ENCODE measurements at places on chromosomes 11 and 22. TPM values are rescaled to one million over a fixed set of nuclear protein-coding genes. Genes with fewer than 3 reads are reported as not detected.

NFAM1 gene
- not detected for total RNA-seq

OR5B17 gene
- total RNA-seq = not detected

MS4A6A gene
- not detected for total RNA-seq

USP2 gene
- 0.26 TPM for total RNA-seq

FXYD6 gene
- total RNA-seq = not detected

OR52I2 gene
- not detected for total RNA-seq

MYEOV gene
- total RNA-seq = 0.26 TPM

YPEL4 gene
- total RNA-seq = 0.26 TPM

TENM4 gene
- total RNA-seq = 3.2 TPM

APOL5 gene
- not detected for total RNA-seq

GAB4 gene
- not detected for total RNA-seq

CENATAC gene
- 22.5 TPM for total RNA-seq

TMEM151A gene
- total RNA-seq = not detected

C11orf65 gene
- total RNA-seq = 1.8 TPM

CYP2D6 gene
- 0.53 TPM for total RNA-seq

ADM gene
- total RNA-seq = 169 TPM

WNT7B gene
- total RNA-seq = 23.9 TPM

CTSF gene
- total RNA-seq = 2.4 TPM

MISFA gene
- 0.79 TPM for total RNA-seq

FREY1 gene
- 1.3 TPM for total RNA-seq

NTM gene
- 0.64 TPM for total RNA-seq

OR8D1 gene
- total RNA-seq = not detected

PIWIL4 gene
- 0.38 TPM for total RNA-seq

CLTCL1 gene
- total RNA-seq = 20.2 TPM

MMP8 gene
- not detected for total RNA-seq

GAL3ST1 gene
- 0.13 TPM for total RNA-seq

CPT1B gene
- 3.4 TPM for total RNA-seq

OR2AG1 gene
- total RNA-seq = not detected

CTSW gene
- not detected for total RNA-seq

OR52E5 gene
- not detected for total RNA-seq

OR6M1 gene
- total RNA-seq = not detected

TSPO gene
- 486 TPM for total RNA-seq

TYMP gene
- 126 TPM for total RNA-seq

MRGPRX3 gene
- 0.13 TPM for total RNA-seq

PLAAT2 gene
- 1.3 TPM for total RNA-seq

PATE2 gene
- total RNA-seq = not detected

BRMS1 gene
- total RNA-seq = 67.6 TPM

MAJIN gene
- not detected for total RNA-seq

SULT4A1 gene
- total RNA-seq = under 0.01 TPM

TMEM121B gene
- not detected for total RNA-seq

RAB6A gene
- 297 TPM for total RNA-seq

NEFH gene
- 0.13 TPM for total RNA-seq

TP53AIP1 gene
- 4.6 TPM for total RNA-seq

TSGA10IP gene
- total RNA-seq = not detected

SMIM35 gene
- not detected for total RNA-seq

MAPK12 gene
- 14.1 TPM for total RNA-seq
